ENCODE measurements at places on chromosomes 3 and 15.

- DNase-seq: no peak
- H3K27ac ChIP-seq: no peak overlapping the region
- H3K4me3 ChIP-seq: no peak overlapping the region
- H3K4me1 ChIP-seq: no peaks in the 10 kb centered on the region
These were observed 51.2 kb downstream of the MYH15 start for GRCh38 chr3:108459225-108459624.

- no peak overlapping the region for H3K27ac ChIP-seq
- no peak for DNase-seq
- no peaks in the 10 kb centered on the region for H3K4me1 ChIP-seq
- no peaks in the 10 kb centered on the region for H3K36me3 ChIP-seq
- H3K4me3 ChIP-seq: no peak overlapping the region
These were observed 918.4 kb downstream of the NAALADL2 start for GRCh38 chr3:175777495-175777894.

GRCh38 chr15:41999290-42000285 lies 21.3 kb downstream of the PLA2G4E start:
- no peak overlapping the region for H3K27ac ChIP-seq
- H3K4me3 ChIP-seq: no peak overlapping the region
- H3K4me1 ChIP-seq: no peaks in the 10 kb centered on the region
- DNase-seq: no peak
- no peaks in the 10 kb centered on the region for H3K27me3 ChIP-seq

GRCh38 chr3:106826791-106827311 lies 550.4 kb upstream of the CCDC54 start:
- no peaks in the 10 kb centered on the region for H3K36me3 ChIP-seq
- H3K27me3 ChIP-seq: no peaks in the 10 kb centered on the region
- DNase-seq: peak; percentile 73
- no peak overlapping the region for H3K4me3 ChIP-seq
- no peak overlapping the region for H3K27ac ChIP-seq

GRCh38 chr3:41674449-41674848 lies 287.5 kb downstream of the ULK4 start:
- H3K4me3 ChIP-seq: no peak overlapping the region
- DNase-seq: no peak
- no peaks in the 10 kb centered on the region for H3K27me3 ChIP-seq
- H3K27ac ChIP-seq: no peak overlapping the region
- H3K4me1 ChIP-seq: no peaks in the 10 kb centered on the region

DNA sequence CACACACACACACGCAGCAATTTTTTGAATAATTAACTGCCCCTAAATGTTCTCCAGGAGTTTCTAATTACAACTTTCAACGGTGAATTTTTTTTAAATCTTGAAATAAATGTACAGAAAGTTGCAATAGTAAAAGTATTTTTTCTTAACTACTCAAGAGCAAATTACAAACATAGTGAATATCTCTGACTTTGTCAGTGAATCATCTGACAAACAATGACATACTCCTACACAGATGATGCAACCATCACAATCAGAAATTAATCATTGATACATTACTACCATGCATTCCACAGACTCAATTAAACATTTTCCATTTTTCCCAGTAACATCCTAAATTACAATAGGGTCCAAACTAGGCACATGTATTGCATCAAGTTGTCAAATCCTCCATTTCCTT lies 597.3 kb downstream of the NAALADL2 start:
- H3K4me3 ChIP-seq: no peak overlapping the region
- no peaks in the 10 kb centered on the region for H3K4me1 ChIP-seq
- DNase-seq: no peak
- H3K36me3 ChIP-seq: no peaks in the 10 kb centered on the region
- H3K27me3 ChIP-seq: no peaks in the 10 kb centered on the region
- H3K27ac ChIP-seq: no peak overlapping the region

DNA sequence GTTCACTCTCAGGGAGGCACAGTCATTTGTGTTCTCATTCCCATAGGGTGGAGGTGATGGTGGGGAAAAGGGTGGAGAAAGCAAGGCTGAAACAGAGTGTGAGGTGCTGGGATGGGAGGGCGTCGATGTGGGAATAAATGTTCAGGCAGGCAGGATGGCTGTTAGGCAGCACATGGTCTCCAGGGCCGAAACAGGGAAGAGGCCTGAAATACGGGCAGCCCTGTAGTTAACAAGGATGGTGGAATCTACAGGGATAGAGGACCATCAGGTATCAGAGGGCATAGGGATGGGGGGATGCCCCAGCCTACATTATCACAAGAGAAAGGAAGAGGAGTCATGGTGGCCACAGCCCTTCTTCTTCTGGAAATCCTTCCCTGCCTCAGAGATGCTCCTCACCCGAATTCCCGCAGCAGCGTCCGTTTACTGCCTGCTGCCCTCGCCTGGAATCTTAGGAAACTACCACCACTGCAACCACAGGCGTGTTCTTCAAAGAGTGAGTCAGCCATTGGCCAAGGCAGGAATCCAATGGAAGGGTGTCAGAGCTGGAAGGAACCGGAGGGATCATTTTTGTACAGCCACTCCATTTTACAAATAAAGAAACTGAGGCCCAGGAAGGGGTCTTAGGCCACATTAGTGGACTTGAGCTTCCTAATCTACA lies 49.7 kb upstream of the POMGNT2 start:
- no peak overlapping the region for H3K4me3 ChIP-seq
- H3K27me3 ChIP-seq: no peaks in the 10 kb centered on the region
- H3K4me1 ChIP-seq: peaks cover 20% of the 10 kb centered on the region
- no peaks in the 10 kb centered on the region for H3K36me3 ChIP-seq
- no peak overlapping the region for H3K27ac ChIP-seq
- no peak for DNase-seq

- H3K4me3 ChIP-seq: no peak overlapping the region
- H3K36me3 ChIP-seq: no peaks in the 10 kb centered on the region
- H3K27ac ChIP-seq: no peak overlapping the region
- DNase-seq: peak; percentile 82
- no peaks in the 10 kb centered on the region for H3K4me1 ChIP-seq
These were observed 366.5 kb downstream of the GAP43 start for GRCh38 chr3:115989684-115990421.

GRCh38 chr15:55661428-55661827 lies 73.3 kb upstream of the PYGO1 start:
- no peaks in the 10 kb centered on the region for H3K4me1 ChIP-seq
- DNase-seq: no peak
- H3K4me3 ChIP-seq: no peak overlapping the region
- no peaks in the 10 kb centered on the region for H3K27me3 ChIP-seq
- H3K27ac ChIP-seq: no peak overlapping the region

Measured in spinal cord (tissue), 10 donors.